Activated CD8-positive, alpha-beta memory T cell treated with anti-CD3 and anti-CD28 coated beads for 4 hours (primary cell): ENCODE measurements at places on chromosomes 5 and 9.
A peak's percentile ranks its signal among the peaks of the same experiment; 100 is the strongest.

- DNase-seq: no peak
Measured at GRCh38 chr9:110291921-110292557, 35.7 kb upstream of the TXN start.

DNA sequence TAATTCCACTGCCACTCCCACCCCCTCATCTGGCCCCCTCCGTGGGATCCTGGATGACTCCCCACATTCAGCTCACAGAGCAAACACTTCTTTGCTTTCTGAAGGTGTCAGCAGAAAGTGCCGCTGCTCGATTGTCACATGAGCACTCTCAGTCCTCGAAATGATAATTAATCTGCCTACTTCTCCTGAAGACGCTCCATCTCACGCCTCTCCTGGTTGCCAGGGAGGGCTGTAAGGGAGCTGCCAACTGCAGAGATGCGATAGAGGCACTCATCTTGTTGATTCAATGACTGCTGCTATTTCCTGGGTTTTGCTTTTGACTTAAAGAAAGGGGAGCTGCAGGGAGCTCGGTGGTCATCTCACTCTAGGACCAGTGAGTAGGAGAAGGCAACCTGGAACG, 206.5 kb downstream of the DAB2IP start:
- no peak for DNase-seq

- DNase-seq: no peak
Measured at GRCh38 chr5:90876366-90876765, 317.8 kb downstream of the ADGRV1 start.

- no peak for DNase-seq
Measured at GRCh38 chr9:38389313-38389712, 3.2 kb upstream of the ALDH1B1 start.

GRCh38 chr9:30972654-30973053, 1411.8 kb upstream of the ACO1 start:
- DNase-seq: no peak

DNA sequence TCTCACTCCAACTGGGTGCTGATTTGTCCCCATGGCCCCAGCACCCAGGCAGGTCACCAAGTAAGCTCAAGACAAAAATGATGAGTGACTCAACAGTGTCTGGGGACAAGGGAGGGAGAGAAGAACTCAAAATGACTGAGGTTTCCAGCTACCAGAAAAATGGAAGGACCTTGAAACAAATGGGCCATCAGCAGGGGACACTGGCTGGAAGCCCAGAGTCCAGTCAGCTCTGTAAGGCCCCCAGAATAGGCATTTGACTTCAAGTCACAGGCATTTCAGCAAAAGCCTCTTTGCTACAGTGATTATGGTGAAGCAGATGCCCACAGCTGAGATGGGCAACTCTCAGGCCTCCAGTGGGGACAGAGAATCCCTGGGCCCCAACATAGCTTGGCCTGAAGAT, 139.0 kb upstream of the GABRP start:
- DNase-seq: no peak

DNA sequence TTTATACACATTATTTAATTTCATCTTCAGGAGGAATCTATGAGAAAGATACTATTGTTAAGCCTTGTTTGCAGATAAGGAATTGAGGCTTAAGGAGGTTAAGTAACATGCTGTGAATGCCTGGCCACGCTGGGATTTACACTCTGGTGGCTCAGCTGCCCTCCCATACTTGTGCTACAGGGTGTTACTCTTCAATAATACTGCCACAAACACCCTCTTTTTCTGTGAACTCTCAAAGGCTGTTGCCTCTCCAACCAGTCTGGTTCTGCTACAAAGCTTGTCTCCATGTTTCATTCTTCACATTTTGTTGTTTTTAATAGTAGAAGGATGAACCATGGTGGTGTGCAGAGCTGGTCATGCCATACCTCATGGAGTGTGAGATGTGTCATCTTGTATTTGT, 76.7 kb upstream of the TNFAIP8 start:
- DNase-seq: no peak

- DNase-seq: no peak
Measured at GRCh38 chr9:34636791-34637355, 714 bp downstream of the SIGMAR1 start.

DNA sequence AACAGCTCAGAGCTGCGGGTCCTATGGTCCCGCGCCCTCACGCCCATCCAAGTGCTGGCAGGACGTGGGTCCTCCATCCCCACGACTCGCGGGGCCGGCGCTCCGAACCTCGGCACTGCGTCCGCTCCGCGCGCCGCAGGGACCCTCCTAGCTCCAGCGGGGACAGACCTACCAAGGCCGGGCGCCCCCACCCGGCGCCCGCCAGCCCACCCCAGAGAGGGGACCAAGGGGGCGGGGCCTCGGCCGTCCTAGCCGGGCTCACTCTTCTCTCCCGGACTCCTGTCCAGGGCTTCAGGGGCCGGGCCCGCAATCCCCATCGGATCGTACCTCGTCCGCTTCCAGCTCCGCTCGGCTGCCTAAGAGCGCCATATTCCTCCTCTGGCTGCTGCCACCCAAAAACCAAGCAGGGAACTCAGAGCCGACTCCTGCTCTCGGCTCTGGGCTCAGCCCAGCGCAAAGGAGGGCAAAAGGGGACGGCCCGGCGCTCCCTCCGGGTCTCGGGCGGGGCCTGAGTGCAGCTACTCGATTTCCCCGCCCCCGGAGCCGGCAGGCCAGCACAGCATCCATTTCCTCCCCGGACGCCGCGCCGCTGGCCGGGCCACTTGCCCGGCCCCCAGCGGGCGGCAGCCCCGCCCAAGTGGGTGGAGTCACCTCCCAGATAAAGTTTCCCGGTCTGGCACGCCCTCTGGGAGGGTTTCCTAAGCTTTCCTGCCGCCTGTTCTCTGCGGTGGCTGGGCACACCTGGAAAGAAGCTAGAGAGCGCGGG, at the start of gene TTC39B:
Gene TTC39B, minus strand, starts transcription at position 460 of the 766 bp plus-strand sequence. Its CDS starts 91 bp downstream, at position 369.
- DNase-seq: peak; percentile 45

- no peak for DNase-seq
Measured at GRCh38 chr9:28272127-28272526, 698.8 kb upstream of the C9orf72 start.

GRCh38 chr9:35313916-35314315, 152.1 kb downstream of the UNC13B start:
- no peak for DNase-seq

- DNase-seq: no peak
Measured at GRCh38 chr5:58855851-58856739, 273.2 kb downstream of the RAB3C start.

GRCh38 chr5:181205761-181206649, 1.0 kb upstream of the TRIM7 start:
- DNase-seq: no peak

- no peak for DNase-seq
Measured at GRCh38 chr9:76772686-76773445, 8.6 kb downstream of the PCA3 start.

- DNase-seq: no peak
Measured at GRCh38 chr5:158027806-158028775, 169.1 kb upstream of the CLINT1 start.

DNA sequence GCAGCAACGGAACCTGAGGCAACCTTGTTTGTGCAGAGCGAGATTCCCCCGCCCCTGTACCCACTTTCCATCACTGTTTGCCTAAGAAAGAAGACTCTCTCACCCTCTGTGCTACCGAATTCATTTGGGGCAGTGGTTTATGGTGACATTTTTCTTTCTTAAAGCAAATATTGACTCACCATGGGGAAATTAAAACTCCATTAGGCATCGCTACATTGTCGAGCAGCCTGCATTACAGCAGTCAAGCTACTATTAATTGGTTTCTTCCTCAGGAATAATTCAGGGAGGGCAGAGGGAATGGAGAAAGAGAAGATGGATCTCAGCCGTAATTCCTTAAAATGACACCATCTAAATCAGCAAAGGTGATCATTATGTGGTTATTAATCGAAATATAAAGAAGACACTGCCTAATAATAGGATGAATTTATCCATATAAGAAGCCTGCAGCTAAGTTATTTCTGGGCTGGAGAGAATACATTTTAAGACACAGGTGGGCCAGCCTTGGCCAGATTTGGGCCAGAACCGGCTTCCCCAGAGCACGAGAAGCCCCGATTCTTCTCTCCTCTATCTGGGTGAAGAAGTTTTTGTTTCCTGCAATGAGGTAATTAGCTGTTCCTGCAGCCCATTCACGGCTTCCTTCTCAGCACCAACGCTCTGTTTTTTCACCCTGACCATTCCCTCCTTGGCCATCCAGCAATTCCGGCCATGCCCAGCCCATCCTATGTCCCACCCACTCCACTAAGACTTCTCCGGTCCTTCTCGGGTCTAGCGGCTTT, 16.8 kb downstream of the CFAP77 start:
- no peak for DNase-seq

DNA sequence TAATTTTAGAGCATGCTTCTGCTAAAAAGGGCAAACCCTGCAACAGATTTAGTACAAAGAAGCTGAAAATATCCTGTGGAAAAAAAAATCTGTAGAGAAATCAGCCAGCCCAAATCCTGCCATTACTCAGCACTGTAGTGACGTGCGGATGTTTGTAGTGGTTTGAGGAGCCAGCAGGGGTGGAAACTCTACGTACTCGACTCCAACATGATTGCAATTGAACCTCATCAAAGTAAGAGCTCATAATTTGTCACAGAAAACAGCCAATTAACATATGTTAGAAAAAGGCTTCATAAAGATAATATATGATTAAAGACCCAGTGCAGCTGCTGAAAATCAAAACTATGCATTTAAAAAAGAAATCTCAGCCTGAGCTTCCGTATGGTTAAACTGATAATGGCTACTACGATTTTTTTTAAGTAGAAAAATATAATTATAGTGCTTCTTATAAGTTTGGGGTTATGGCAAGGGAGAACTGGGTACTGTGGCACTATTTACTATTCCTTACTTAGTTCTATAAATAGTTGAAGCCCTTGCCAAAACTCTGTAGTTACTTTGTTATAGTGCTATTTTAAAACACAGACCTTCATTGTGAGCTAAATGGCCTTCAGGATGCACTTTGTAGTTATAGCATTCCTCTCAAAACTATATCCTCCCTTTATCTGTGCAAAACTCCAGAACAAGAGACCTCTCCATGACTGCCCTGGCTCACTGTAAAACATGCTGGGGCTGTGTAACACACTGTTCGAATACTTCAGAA, 49.4 kb downstream of the MEF2C start:
- DNase-seq: peak; percentile 28

DNA sequence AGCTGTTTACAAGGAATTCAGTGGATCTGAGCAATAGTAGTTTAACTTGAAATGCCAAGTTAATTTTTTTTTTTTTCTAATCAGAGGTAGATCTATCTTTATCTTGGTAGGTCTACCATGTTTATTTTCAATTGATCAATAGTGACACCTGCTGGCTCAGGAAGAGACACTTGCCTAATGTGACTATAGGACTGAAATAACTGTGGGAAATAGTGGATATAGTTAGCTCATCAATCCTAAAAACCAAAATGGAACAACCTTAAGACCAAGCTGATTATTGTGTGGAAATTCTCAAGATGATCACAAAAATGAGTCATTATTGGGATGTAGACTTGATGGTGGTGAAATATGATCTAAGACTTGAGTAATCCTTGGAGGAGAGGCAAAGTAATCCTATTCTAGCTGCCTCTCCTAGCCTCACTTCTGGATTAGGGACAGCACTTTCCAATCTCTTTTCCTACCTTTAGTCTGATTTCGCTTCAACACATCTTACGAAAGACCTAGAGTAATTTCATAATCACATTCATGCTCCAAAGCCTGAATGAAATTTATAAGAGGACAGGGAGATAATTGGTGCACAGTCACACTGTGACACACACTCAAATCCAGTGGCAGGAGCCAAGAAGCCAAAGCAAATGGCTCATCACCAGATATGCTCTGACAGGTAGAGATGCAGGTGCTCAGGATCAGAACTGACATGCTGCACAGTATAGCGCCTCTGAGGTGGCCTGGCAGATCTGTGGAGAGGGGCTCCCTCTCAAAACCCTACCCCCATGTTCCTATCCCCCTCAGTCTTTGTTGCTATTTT, 156.3 kb downstream of the HMHB1 start:
- DNase-seq: no peak

DNA sequence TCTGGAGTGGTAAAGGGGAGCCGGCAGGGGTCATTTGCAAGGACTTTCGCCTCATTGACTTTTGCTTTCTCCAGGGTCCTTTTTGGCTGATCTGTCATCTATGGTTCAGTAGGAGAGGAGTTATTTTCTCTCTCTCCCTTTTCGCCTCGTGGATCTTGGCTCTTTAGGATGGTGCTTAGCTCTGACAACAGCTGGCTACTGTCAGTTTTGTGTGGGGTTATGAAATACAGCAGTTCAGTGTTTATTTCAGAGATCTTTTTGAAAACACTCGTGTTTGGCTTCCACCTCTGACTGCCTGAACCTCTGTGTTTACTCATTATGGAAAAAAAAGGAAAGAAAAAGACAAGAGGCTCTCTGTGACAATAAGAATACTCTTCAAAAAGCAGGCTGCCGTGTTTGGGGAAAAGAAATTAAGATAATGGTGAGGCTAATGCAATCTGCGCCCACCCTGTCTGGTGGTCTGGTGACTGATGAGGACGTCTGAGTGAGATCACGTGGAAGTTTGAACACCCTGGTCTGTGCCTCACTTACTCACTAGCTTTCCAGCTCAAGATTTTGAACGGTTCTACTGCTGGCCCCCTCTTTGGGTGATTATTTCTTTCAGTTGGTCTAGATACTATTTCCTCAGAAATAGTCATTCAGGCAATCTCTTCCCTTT, 567.7 kb downstream of the CAAP1 start:
- DNase-seq: no peak

DNA sequence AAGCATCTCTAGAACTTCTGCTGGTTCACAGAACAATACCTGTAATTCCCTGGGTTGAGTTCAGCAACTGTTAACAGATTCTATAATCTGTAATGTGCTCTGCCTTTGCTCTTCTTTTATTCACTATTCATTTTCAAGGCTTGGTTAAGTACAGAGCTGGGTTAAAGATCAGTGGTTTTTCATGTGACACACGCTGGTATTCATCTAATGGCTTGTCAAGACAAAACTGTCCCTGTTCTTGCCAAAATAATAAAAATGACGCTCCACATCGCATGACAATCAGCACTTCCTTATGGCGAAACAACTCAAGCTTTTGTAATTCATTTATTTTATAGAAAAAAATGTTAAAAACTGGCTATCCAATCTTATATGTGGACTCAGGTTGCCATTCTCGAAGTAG, 137.9 kb downstream of the BNC2 start:
- DNase-seq: no peak

DNA sequence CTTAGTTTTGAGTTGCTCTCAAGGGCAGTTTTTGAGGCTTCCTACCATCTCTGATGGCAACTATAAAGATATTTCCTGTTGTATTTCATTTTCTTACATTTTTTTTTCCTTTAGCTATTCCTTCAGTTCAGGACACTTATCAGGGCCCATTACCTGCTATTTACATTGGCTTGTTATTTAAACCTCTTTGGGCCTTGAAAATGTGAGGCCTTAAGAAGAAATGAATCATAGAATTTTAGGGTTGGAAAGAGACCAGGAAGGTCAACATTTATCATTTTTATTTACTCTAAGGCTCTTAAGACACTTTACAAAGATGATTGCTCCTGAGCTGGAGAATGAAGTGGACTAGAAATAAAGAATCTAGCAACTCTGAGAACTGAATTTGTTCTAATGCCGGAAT, 335.2 kb downstream of the DTWD2 start:
- no peak for DNase-seq

GRCh38 chr5:17761326-17761725, 127.1 kb downstream of the TAF11L14 start:
- no peak for DNase-seq

- DNase-seq: no peak
Measured at GRCh38 chr5:472076-472655, 29.2 kb downstream of the EXOC3 start.
